Type B pancreatic cell (in vitro differentiated cells): ENCODE measurements at places on chromosomes 3 and 15.

GRCh38 chr15:67070892-67071664 is 5.7 kb downstream of the SMAD3 start:
- DNase-seq = no peak
- no peak overlapping the region for H3K27ac ChIP-seq
- peaks cover 61% of the 10 kb centered on the region for H3K4me1 ChIP-seq
- no peaks in the 10 kb centered on the region for H3K27me3 ChIP-seq
- H3K36me3 ChIP-seq = peaks cover 30% of the 10 kb centered on the region
- H3K4me3 ChIP-seq = no peak overlapping the region

DNA sequence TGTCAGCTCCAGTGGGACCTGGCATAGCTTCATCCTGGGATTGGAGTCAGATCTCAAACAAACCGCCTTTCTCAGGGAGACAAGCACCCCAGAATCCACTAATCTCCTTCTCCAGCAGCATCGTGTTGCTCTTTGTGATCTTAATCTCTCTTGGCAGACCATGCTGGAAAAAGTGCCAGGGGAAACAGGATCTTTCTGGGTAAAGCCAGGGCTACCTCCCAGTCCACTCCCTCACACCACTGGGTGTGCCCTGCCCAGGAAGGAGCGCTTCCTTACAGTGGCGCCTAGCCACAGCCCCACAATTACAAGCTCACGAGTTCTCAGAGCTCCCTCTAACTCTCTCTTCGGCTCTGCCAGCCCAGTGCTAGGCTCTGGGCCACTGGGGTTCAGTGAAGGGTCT is 32.2 kb downstream of the RPLP1 start:
- peaks cover 15% of the 10 kb centered on the region for H3K4me1 ChIP-seq
- DNase-seq = no peak
- no peak overlapping the region for H3K27ac ChIP-seq
- no peaks in the 10 kb centered on the region for H3K27me3 ChIP-seq
- no peaks in the 10 kb centered on the region for H3K36me3 ChIP-seq

DNA sequence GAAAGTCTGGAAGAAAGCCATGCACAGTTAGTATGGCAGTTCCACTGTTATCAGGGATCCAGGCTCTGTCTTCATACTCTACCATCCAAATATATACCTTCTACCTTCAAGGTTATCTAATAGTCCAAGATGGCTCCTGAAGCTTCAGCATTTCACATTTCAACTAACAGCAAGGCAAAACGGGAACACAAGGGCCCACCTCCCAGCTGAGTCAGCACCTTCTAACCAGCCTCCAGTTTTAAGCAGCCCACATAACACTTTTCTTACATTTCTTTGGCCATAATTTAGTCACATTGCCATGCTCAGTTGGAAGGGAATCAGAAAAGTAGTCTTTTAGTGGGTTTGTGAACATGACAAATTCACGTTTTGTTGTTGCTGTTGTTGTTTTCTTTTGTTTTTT is 15.4 kb upstream of the MSL2 start:
- H3K27ac ChIP-seq = no peak overlapping the region
- DNase-seq = no peak
- no peaks in the 10 kb centered on the region for H3K36me3 ChIP-seq
- no peak overlapping the region for H3K4me3 ChIP-seq
- no peaks in the 10 kb centered on the region for H3K4me1 ChIP-seq
- no peaks in the 10 kb centered on the region for H3K27me3 ChIP-seq

- peaks cover 64% of the 10 kb centered on the region for H3K27me3 ChIP-seq
- peaks cover 4% of the 10 kb centered on the region for H3K36me3 ChIP-seq
- H3K4me3 ChIP-seq = peak overlapping the region; percentile 95
- H3K4me1 ChIP-seq = peaks cover 73% of the 10 kb centered on the region
- DNase-seq = no peak
Observed at GRCh38 chr15:96349857-96350720, 19.6 kb downstream of the NR2F2 start.

DNA sequence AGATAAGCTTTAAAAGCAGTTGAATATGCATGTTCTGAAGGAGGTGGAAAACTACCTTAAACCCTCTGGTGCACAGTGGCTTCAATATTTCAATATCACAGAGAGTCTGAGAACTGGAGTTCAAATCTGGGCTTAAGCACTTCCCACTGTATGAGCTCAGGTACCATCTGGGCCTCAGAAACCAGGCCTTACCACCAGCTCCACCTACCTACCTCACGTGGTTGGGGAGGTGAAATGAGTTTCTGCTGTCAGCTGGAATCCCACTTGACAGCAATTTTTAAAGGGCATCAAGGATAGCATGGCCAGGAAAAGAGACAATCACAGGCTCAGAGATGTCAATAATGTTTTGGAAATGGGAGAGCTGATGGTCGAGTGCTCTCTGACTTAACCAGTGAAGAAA is 5.0 kb downstream of the CHCHD4 start:
- H3K27me3 ChIP-seq = no peaks in the 10 kb centered on the region
- H3K4me3 ChIP-seq = no peak overlapping the region
- H3K27ac ChIP-seq = no peak overlapping the region
- peaks cover 14% of the 10 kb centered on the region for H3K36me3 ChIP-seq
- DNase-seq = no peak

GRCh38 chr3:52405066-52405465 is 39.8 kb downstream of the SEMA3G start:
- H3K4me1 ChIP-seq = peaks cover 8% of the 10 kb centered on the region
- H3K36me3 ChIP-seq = peaks cover 15% of the 10 kb centered on the region
- DNase-seq = no peak

DNA sequence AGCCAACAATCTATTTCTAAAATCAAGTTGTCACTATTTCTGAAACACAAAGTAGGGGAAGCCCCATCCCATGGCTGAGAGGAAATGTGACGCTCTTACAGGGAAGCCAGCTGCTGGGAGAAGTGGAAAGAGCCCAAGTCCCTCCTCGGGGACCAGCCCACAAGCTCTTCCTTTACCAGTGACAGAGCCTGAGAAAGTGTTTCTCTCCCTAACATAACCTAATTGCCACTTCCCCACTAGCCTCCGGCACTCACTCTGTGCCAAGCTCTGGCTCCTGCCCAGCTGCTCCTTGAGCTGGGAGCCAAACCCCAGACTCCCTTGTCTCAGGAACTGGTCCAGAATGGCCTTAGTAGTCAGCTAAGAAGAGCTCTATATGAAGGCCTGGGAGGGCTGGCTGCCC is 42.9 kb downstream of the TNFAIP8L3 start:
- H3K4me1 ChIP-seq = peaks cover 7% of the 10 kb centered on the region
- H3K36me3 ChIP-seq = no peaks in the 10 kb centered on the region
- DNase-seq = no peak
- no peak overlapping the region for H3K4me3 ChIP-seq
- no peak overlapping the region for H3K27ac ChIP-seq

DNA sequence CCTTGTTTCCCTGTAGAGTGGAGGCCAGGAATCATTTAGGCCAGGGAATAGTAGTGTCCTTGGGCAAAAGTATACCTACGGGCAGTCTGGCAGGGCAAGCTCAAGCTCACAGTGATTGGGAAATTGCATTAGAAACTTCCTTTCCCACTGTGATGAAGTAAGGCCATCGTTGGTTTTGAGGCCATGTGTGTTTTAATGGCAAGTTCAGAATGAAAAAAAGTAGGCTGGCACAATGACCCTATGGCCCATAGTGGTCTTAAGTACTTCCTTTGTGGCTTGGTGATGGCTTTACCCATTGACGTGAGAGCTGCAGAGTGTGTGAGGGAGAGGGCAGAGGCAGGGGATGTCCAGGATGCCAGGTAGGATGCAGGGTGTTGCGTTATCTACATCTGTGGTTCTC is 28.8 kb downstream of the LIMD1 start:
- no peaks in the 10 kb centered on the region for H3K27me3 ChIP-seq
- DNase-seq = no peak
- H3K4me3 ChIP-seq = no peak overlapping the region
- H3K4me1 ChIP-seq = peaks cover 5% of the 10 kb centered on the region

DNA sequence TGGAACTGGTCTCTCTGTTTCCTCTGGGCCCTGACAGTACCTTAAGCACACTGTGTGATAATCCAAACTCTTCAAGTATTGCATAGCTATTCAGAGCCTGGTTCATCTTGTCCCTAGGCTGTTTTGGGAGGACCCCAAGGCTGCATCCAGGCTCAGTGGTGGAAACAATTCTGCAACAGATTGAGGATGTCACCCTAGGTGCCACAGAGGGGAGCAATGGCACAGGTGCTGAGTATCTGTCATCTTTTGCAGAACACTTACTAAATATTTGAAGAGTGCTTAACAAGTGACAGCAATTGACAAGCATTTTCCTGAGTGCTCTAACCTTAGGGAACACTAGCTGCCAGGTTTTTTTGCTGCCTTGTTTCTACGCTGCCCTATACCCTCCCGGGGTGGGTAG is 27.8 kb downstream of the STARD5 start:
- H3K36me3 ChIP-seq = no peaks in the 10 kb centered on the region
- H3K27ac ChIP-seq = no peak overlapping the region
- peaks cover 5% of the 10 kb centered on the region for H3K27me3 ChIP-seq
- no peak for DNase-seq
- H3K4me3 ChIP-seq = no peak overlapping the region
- peaks cover 8% of the 10 kb centered on the region for H3K4me1 ChIP-seq

DNA sequence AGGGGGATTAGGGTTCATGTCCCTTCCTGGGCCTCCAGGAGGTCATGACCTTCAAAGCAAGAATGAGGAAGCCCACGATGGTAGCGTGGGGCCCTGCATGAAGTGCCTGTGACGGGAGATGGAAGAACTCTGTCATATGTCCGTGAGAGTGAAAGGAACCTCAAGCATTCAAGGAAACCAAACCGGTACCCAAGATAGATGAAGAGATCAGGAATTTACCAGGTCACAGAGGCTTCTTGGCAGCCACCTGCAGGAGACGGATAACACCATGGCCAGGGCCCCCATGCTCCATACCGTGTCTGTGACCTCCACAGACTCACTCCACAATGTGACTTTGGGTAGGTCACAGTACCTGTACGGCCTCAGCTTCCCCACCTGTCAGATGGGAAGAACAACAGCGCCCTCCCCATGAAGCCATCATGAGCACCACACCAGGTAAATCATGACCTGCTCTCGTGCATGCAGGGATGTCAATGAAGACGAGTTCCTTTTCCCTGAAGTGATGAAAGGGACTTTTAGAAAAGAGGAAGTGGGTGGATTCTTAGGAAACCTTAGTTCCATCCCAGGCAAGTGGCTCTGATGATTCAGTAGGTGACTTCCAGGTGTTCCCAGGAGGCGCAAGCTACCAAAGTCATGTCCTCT is 23.3 kb upstream of the CYP11A1 start:
- peaks cover 38% of the 10 kb centered on the region for H3K4me1 ChIP-seq
- H3K27me3 ChIP-seq = no peaks in the 10 kb centered on the region
- H3K27ac ChIP-seq = no peak overlapping the region
- DNase-seq = no peak

GRCh38 chr15:88400084-88400483 is 67.1 kb downstream of the MRPL46 start:
- peak; percentile 45 for DNase-seq
- H3K27ac ChIP-seq = no peak overlapping the region
- H3K4me3 ChIP-seq = no peak overlapping the region
- no peaks in the 10 kb centered on the region for H3K36me3 ChIP-seq
- H3K4me1 ChIP-seq = no peaks in the 10 kb centered on the region
- H3K27me3 ChIP-seq = peaks cover 32% of the 10 kb centered on the region

DNA sequence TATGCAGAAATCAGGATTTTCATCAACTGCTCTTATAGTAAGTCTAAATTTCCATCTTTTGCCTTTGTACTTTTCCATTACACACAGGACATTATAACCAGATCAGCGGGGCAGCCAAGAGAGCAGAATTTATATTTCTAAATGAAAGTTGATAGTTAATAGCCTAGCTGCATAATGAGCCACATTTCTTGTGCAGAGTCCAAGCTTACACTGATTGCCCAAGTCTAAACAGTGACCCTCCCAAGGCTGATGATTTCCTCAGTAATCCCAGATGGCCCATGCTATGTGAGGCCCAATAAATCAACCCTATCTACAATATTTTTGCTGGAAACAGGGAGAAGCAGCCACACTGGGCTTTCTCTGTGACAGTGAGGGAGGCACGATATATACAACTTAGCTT is 475.8 kb upstream of the KCNMB2 start:
- DNase-seq = no peak
- H3K36me3 ChIP-seq = no peaks in the 10 kb centered on the region
- no peak overlapping the region for H3K4me3 ChIP-seq
- peaks cover 6% of the 10 kb centered on the region for H3K4me1 ChIP-seq

DNA sequence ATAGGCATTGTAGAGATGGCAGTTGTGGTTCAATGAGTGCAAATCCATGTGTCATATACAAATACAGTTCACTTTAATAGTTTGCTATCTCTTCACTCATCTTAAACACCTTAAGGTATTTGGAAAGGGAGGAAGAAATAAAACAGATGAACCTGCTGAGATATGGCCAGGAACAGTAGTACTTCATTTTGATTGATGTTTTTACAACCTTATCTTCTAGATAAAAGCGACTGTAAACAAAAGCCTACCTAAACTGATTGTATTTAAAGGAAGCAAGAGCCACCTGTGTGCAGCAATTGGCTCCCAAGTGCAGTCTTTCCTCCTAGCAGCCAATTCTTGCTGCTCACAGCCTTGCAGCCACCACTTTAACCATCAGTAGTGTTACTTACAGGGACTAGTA is 217.7 kb downstream of the CDIN1 start:
- peaks cover 20% of the 10 kb centered on the region for H3K36me3 ChIP-seq
- DNase-seq = no peak
- H3K27me3 ChIP-seq = peaks cover 3% of the 10 kb centered on the region
- peak overlapping the region; percentile 32 for H3K4me3 ChIP-seq
- no peak overlapping the region for H3K27ac ChIP-seq

GRCh38 chr3:19173945-19174344 is 25.6 kb downstream of the KCNH8 start:
- no peaks in the 10 kb centered on the region for H3K36me3 ChIP-seq
- H3K4me1 ChIP-seq = no peaks in the 10 kb centered on the region
- DNase-seq = no peak
- no peak overlapping the region for H3K4me3 ChIP-seq

DNA sequence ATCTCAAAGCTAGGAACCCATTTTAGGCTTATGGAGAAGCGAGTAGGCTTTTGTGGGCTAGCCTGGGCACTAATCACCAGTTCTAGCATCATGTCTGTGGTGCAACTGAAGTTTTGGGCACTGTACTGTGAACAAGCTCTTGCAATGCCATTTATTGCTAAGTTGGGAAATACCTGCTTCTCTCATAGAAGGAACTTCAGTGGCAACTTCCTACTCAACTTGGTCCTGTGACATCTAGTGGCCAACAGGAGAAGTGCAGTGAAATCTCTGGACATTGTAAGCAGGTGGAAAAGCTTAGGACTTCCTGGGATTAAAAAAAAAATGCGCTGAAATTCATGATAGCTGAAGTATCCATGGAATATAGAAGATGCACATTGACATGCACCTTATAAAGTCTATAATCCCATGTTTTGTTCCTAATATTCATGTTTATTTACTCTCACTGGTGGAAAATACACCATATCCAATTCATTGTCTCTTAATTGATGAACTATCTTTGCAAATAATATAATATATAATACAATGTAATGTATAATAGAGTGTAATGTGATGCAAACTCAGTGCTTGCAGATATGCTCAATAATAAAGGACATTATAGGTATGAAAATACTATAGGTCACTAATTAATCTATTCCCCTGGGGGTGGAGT is 6.5 kb upstream of the ALDH1A3 start:
- H3K4me3 ChIP-seq = no peak overlapping the region
- no peaks in the 10 kb centered on the region for H3K36me3 ChIP-seq
- peak overlapping the region; percentile 75 for H3K27ac ChIP-seq
- DNase-seq = no peak
